ENCODE measurements at places on chromosomes 3 and 15.

DNA sequence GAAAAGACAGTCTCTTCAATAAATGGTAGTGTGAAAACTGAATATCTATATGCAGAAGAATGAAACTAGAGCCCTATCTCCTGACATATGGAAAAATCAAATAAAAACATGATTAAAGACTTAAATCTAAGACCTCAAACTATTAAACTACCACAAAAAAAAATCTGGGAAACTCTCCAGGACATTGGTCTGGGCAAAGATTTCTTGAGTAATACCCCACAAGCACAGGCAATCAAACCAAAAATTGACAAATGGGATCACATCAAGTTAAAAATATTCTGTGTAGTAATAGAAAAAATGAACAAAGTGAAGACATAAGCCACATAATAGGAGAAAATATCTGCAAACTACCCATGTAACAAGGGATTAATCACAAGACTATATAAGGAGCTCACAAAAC lies 286.4 kb downstream of the TBC1D5 start:
- no peak for DNase-seq

- DNase-seq: no peak
Measured at GRCh38 chr3:143121241-143122088, 1.9 kb downstream of the CHST2 start.

- no peak for DNase-seq
Measured at GRCh38 chr3:65385805-65386204, 652.9 kb downstream of the MAGI1 start.

DNA sequence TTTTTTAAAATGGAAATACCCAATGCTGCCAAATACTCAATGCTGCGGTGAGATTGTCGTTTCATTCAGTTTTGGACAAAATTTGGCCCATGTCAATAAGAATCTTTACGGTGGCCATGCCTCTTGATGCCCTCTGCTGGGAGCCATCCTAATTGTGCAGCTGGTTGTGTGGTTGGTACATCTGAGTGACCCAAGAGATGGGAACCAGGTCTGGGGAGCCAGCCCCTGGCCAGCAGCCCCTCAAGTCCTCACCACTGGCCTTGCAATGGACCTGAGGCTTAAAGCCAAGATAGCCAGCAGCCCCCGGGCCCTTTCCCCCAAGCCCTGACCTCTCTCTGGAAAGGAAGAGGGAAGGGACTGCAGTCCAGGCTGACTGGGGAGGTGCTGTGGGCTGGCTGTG lies 36.4 kb upstream of the ESYT3 start:
- DNase-seq: no peak

GRCh38 chr3:24310887-24311286 lies 183.8 kb downstream of the THRB start:
- no peak for DNase-seq

GRCh38 chr15:100891307-100892012 lies 11.8 kb downstream of the ALDH1A3 start:
- no peak for DNase-seq
